ENCODE measurements at places on chromosomes 13 and 19. TPM values are rescaled to one million over a fixed set of nuclear protein-coding genes. Genes with fewer than 3 reads are reported as not detected.

The FCAR gene
- not detected for total RNA-seq

The SERPINE3 gene
- not detected for total RNA-seq

The NKPD1 gene
- 0.24 TPM for total RNA-seq

The ZNF235 gene
- total RNA-seq, result 8.1 TPM

The ZNF492 gene
- total RNA-seq, result 1.4 TPM

The WDR87 gene
- total RNA-seq, result not detected

The ZNF486 gene
- 8.1 TPM for total RNA-seq

The MYO1F gene
- total RNA-seq, result 250 TPM

The RNF17 gene
- total RNA-seq, result not detected

The SIRT2 gene
- 44.2 TPM for total RNA-seq

The CEACAM1 gene
- total RNA-seq, result 37.6 TPM

The ZNF146 gene
- total RNA-seq, result 63.6 TPM

The PNMA8B gene
- total RNA-seq, result 0.24 TPM

The EDDM13 gene
- 2.5 TPM for total RNA-seq

The KMT5C gene
- total RNA-seq, result 25.6 TPM

The GRIN2D gene
- 0.08 TPM for total RNA-seq

The TINCR gene
- total RNA-seq, result 0.55 TPM

The CCDC169 gene
- 0.38 TPM for total RNA-seq

Measured in activated naive CD4-positive, alpha-beta T cell treated with anti-CD3 and anti-CD28 coated beads, Interleukin-2, amount 10 ng/mL, durations not matched to agents 5 hours and 36 hours (primary cell).